AG04450 (cell line): ENCODE measurements at places on chromosomes 13 and 19. TPM values are rescaled to one million over a fixed set of nuclear protein-coding genes. Genes with fewer than 3 reads are reported as not detected.

ZNF418 gene
- 2.7 and 3.1 TPM in 2 replicates for polyA plus RNA-seq

SPTBN4 gene
- 1.3 and 1.9 TPM in 2 replicates for polyA plus RNA-seq

IGFL3 gene
- polyA plus RNA-seq = not detected in 2 replicates

FUT2 gene
- not detected in 2 replicates for polyA plus RNA-seq

VSIG10L gene
- polyA plus RNA-seq = 0.96 and 1.0 TPM in 2 replicates

ZNF829 gene
- 1.1 and 1.9 TPM in 2 replicates for polyA plus RNA-seq

PTGER1 gene
- polyA plus RNA-seq = 0.72 and 1.0 TPM in 2 replicates

ZNF90 gene
- 0.87 and 1.3 TPM in 2 replicates for polyA plus RNA-seq

DLEU7 gene
- not detected in 2 replicates for polyA plus RNA-seq

IGFL2 gene
- polyA plus RNA-seq = not detected in 2 replicates

PLEKHA4 gene
- 7.1 and 11.9 TPM in 2 replicates for polyA plus RNA-seq

ZNF607 gene
- polyA plus RNA-seq = 2.8 and 3.0 TPM in 2 replicates

COMP gene
- polyA plus RNA-seq = 0.09 TPM in 2 replicates

ZNF564 gene
- polyA plus RNA-seq = 3.3 and 4.6 TPM in 2 replicates

IGLON5 gene
- not detected in 2 replicates for polyA plus RNA-seq

ZNF154 gene
- polyA plus RNA-seq = 7.7 and 8.1 TPM in 2 replicates

FCHO1 gene
- 0.15 and 0.35 TPM in 2 replicates for polyA plus RNA-seq

ZNF66 gene
- 0.69 and 0.84 TPM in 2 replicates for polyA plus RNA-seq

NMRK2 gene
- not detected in 2 replicates for polyA plus RNA-seq

TPGS1 gene
- polyA plus RNA-seq = 2.6 and 4.1 TPM in 2 replicates

APOE gene
- polyA plus RNA-seq = 5.9 and 7.2 TPM in 2 replicates

RFX2 gene
- polyA plus RNA-seq = 2.7 and 2.9 TPM in 2 replicates

EID2 gene
- 11.3 and 11.5 TPM in 2 replicates for polyA plus RNA-seq

CCNA1 gene
- not detected in 2 replicates for polyA plus RNA-seq

SCN1B gene
- 5.7 and 5.8 TPM in 2 replicates for polyA plus RNA-seq

IFNL1 gene
- polyA plus RNA-seq = not detected in 2 replicates

NR1H2 gene
- 23.7 and 32.5 TPM in 2 replicates for polyA plus RNA-seq

KIR2DL4 gene
- not detected in 2 replicates for polyA plus RNA-seq

RAP2A gene
- polyA plus RNA-seq = 17.5 and 21.5 TPM in 2 replicates

F2RL3 gene
- polyA plus RNA-seq = not detected in 2 replicates

CBY2 gene
- not detected in 2 replicates for polyA plus RNA-seq

LACC1 gene
- 9.0 and 11.7 TPM in 2 replicates for polyA plus RNA-seq

ASPDH gene
- not detected in 2 replicates for polyA plus RNA-seq

ZNRF4 gene
- not detected in 2 replicates for polyA plus RNA-seq

ANGPTL8 gene
- not detected in 2 replicates for polyA plus RNA-seq

CELF5 gene
- polyA plus RNA-seq = not detected in 2 replicates

CYP2A7 gene
- not detected in 2 replicates for polyA plus RNA-seq

HMG20B gene
- polyA plus RNA-seq = 30.5 and 36.8 TPM in 2 replicates

DPF1 gene
- polyA plus RNA-seq = 1.4 and 1.6 TPM in 2 replicates
